ENCODE measurements at places on chromosomes 6 and 20.

GRCh38 chr6:169975701-169976100, 224.3 kb downstream of the ERMARD start:
- DNase-seq, result no peak

DNA sequence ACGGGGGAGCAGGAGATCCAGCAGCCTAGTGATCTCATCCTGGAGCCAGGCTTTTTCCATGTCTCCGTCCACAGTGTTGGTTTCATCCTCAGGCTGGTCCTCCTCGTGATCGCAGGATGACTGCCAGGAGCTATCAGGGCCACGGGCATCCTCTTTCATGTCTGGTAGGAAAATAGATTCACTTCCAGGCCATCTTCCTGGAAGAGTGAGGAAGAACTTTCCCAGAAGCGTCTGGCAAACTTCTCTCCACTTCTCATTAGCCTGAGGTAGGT, 15.3 kb upstream of the SLC9A8 start:
- DNase-seq, result no peak

- no peak for DNase-seq
Measured at GRCh38 chr6:36627801-36628246, 33.7 kb downstream of the SRSF3 start.

DNA sequence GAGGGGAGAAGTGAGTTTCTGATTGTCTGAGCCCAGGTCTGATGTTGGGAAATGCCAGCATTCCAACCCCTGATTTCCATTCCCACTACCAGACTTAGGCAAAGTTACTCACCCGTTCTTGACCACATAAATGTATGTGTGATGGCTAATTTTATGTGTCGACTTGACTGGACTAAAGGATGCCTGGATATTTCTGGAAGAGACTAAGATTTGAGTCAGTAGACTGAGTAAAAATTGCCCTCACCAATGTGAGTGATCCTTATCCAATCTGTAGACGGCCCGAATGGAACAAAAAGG, 95.8 kb upstream of the TAB2 start:
- DNase-seq, result no peak

DNA sequence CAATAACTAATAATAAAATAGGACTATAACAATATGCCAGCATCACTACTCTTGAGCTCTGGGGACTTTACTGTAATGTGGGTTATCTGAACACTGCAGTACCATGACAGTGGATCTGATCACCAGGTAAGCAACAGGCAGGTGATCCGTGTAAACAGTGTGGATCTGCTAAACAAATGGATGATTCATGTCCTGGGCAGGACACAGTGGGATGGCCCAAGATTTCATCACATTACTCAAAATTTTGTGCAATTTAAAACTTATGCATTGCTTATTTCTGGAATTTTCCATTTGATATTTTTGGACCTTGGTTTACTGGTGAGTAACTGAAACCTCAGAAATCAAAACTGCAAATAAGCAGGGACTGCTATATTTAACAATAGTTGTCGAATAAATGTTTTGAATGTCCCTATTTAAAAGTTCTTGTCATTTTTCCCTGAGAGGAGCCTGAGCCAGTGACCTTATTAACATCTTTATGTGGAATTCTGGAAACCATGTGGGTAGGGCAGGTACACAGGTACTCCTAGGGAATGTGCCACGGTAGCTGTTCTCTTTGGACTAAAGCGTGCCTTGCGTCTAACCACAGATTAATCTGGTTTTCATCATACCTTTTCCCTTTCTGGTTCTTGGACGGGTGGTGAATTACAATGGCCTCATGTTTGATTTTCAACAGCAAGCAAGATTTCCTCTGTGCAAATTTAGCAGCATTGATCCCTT, 214.5 kb upstream of the SASH1 start:
- DNase-seq, result no peak

DNA sequence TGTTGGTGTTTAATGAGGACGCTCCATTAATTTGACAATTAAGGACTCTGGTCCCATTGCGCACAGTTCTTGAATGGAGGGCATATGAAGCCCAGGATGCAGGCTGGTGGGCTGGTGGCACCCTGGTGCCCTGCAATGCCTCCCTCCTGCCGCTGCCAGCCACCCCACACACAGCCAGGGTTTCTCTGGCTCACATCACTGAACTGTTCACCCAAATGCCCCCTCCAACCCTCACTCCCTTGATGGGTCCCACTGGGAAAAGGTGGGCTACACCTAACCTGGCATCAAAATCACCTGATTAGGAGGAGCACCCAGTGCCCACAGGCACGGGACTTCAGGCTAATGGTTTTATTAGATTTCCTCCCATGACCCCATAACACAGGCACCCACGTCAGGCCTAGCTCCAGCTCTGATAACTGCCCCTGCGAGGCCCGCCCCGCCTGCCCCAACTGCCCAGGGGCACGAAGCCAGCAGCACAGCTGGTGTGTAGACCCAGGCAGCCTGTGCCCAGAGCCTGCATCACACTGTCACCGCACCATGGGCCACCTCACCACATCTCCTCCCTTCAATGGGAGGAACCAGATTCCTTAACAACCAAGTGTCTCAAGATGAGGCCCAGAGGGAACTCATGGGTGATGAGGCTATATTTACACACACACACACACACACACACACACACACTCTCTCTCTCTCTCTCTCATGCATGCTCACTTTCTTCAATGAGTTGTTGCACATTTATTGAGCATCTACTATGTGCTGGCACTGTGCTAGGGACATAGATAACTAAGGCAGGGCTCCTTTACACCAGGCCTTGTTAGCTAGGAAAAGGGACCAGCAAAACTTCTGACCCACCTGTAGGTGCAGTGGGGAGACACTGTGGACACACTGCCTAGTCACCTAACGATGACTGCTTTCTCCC, 107.3 kb downstream of the NOL4L start:
- DNase-seq, result no peak

GRCh38 chr6:27592481-27593199, 119.7 kb upstream of the ZNF184 start:
- no peak for DNase-seq

DNA sequence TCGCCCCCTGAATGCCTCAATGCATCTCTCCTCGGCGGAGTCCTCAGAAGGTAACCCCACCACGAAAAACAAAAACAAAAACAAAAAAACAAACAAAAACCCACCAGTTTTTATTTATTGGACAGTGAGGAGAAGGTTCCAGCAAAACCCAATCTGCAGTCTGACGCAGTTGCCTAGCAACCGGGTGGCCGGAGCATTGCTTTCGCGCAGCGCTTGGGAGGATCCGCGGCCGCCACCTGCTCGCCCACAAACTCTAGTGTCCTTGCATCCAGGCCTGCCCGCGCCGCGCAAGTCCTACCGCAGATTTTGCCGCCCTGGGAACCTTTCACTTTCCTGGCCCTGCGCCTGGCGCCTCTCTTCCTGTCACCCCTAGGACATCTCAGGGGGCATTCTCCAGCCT, 17.6 kb downstream of the TFAP2B start:
- no peak for DNase-seq

DNA sequence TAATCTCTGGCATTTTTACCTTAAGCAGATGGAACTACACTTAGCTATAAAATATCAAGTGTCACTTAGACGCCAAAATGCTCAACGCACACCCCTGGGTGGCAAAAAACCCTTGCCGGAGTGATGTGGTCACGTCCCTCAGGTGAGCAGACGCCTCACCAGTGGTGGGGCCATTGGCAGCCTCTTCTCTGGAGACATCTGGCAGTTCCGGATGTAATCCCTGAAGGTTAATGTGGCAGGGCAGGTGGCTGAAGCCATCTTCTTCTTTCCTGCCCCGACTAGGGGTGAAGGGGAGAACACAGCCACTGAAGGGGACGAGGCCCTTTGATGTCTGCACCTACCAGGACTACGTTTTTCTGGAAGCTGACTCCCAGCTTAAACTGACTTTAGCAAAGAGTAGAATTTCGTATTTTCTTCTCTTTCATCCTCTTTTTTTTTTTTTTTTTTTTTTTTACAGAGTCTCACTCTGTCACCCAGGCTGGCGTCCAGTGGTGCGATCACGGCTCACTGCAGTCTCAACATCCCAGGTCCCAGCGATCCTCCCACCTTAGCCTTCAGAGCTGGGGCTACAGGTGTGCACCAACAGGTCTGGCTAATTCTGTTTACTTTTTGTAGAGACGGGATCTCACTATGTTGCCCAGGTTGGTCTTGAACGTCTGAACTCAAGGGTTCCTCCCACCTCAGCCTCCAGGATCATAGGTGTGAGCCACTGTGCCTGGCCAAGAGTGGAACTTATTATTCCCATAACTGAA, 152.1 kb downstream of the TTLL2 start:
- no peak for DNase-seq

- DNase-seq, result no peak
Measured at GRCh38 chr6:110944681-110945151, 13.8 kb upstream of the GTF3C6 start.

DNA sequence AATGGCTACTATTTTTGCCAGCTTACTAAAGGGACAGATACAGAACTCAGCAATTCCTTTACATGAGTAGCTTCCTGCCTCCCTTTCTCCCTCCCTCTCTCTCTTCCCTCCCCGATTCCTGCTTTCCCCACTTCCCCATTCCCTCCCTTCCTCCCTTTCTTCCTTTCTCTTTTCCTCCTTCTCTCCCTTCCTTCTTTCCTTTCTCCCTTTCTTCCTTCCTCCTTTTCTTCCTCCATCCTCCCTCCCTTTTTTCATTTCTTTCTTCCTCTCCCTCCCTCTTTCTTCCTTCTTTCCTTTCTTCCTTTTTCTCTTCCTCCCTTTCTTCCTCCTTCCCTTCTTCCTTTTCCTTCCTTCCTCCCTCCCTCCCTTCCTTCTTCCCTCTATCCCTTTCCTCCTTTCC, 178.1 kb downstream of the RNF144B start:
- DNase-seq, result no peak

DNA sequence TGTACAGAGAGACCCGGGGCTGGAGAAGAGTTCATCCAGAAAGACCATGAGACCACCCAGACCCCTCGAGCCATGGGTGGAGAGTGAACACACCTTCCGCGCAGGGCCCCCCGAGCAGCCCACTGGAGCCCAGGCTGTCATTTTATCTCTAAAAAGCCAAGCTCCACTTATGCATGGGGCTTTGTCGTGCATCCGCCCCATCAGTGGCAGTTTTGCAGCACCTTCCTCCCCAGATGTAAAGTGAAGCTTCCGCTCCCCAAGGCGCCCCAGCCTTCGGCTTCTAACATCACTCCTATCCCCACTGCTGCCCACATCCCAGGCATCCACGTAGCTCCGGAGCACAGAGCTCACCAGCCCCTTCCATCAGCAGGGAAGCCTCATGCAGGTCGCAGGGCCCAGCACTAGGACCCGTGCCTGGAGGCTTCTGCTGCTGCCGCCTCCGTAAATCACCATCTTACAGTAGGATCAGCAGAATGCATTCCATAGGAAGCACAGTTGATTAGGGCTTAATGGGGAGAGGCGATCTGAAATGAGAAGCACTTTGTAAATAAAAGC, 301.1 kb downstream of the TAF4 start:
- no peak for DNase-seq

- DNase-seq, result no peak
Measured at GRCh38 chr6:167965592-167966539, 31.6 kb upstream of the KIF25 start.

DNA sequence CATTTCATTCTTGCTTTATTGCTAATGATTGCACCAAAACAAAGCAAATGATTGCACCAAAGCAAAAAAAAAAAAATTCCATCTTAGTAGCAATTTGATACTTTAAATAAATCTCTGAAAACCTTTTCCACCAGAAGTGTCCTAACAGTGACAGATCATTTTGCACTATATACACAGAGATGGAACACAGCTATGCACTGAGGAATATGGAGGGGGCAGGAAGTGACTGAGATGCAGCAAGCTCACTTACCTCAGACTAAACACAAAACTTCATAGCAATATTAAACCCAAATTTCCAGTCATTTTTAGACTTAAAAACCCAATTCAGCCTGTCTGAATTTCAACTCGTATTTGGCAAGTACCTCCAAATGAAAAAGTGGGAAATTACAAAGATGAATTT, 41.2 kb downstream of the HIVEP2 start:
- DNase-seq, result no peak

DNA sequence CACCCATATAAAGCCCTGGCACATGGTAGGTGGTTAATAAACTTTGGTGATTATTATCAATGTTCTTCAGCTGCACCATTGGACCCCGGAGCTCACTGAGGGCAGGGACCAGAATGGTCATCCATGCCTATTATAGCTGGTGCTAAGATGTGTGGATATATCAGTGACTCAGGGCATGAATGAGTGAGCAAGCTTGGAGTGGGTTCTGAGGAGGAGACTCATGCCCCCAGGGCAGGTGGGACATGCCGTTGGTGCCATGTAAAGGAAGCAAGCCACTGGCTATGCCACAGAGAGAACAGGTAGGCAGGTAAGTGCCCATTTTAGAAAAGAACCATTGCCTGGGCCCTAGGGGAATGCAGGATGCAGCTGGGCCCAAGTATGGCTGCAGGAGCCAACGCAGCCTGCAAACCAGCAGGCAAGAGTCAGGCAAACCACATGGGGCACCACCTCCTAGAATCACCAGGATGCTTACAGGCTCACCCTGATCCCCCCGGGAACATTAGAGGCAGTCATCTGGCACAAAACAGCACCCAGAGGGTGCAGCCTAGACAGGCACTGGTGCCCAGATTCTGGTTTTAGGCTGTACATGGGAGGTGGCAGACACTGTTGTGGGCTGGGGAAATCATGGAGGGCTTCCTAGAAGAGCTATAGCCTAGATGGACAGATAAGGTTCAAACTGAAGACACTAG, 23.5 kb downstream of the PLAGL2 start:
- DNase-seq, result no peak

DNA sequence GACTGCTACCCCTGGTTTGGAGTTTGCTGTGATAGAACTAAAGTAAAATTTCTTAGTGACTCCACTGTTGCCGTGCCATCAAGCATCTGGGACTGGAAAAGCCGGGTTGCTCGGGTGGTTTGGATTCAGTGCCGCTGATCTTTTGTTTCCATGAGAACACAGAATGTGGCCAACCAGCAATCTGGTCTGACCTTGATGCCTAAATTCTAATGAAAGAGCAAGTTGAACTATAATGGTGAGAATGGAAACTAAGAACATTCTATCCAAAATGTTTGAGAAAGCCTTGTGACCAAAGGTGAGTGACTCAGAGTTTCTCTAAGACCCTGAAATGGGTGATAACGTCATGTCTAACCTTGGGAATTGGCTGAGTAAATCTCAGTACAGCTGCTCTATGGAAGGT, 9.9 kb upstream of the PI16 start:
- DNase-seq, result no peak

- no peak for DNase-seq
Measured at GRCh38 chr6:149318581-149319286, 1.2 kb downstream of the TAB2 start.

DNA sequence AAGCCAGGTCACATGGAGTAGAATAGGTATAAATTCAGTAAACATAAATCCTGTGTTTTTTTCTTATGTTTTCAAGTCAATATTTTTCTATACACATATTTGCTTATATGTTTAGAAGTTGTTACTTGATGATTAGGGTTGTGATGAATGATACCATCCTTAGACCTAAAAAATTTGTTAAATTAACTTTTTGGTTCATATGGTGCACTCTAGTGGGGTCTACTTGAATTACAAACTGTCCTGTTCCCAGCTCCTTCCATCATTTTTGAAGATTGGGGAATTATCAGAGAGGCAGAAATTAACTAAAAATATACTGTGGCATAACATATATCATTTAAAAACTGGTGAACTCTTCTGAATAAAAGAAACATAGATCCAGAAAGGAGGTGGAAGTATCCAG, 48.3 kb upstream of the RIPPLY2 start:
- DNase-seq, result no peak
